ENCODE measurements at places on chromosomes 7 and 10. TPM values are rescaled to one million over a fixed set of nuclear protein-coding genes. Genes with fewer than 3 reads are reported as not detected.

- H3K4me1 ChIP-seq = peaks cover 23% of the 10 kb centered on the region
- H3K4me3 ChIP-seq = peak overlapping the region; percentile 50
- H3K27me3 ChIP-seq = no peaks in the 10 kb centered on the region
- H3K36me3 ChIP-seq = no peaks in the 10 kb centered on the region
- no peak overlapping the region for H3K27ac ChIP-seq
- no peak for DNase-seq
Observed at GRCh38 chr10:11824376-11824775, 1.2 kb downstream of the PROSER2 start.

The FAM25C gene
- not detected for total RNA-seq

- H3K27ac ChIP-seq = peak overlapping the region; percentile 82
- H3K27me3 ChIP-seq = no peaks in the 10 kb centered on the region
- DNase-seq = no peak
- peaks cover 56% of the 10 kb centered on the region for H3K4me1 ChIP-seq
- H3K36me3 ChIP-seq = no peaks in the 10 kb centered on the region
- H3K4me3 ChIP-seq = no peak overlapping the region
Observed at GRCh38 chr7:151754142-151754590, 122.7 kb downstream of the PRKAG2 start.

The CCDC172 gene
- not detected for total RNA-seq

- H3K36me3 ChIP-seq = no peaks in the 10 kb centered on the region
- H3K4me3 ChIP-seq = no peak overlapping the region
- DNase-seq = no peak
Observed at GRCh38 chr7:77674878-77675277, 21.4 kb upstream of the RSBN1L start.

DNA sequence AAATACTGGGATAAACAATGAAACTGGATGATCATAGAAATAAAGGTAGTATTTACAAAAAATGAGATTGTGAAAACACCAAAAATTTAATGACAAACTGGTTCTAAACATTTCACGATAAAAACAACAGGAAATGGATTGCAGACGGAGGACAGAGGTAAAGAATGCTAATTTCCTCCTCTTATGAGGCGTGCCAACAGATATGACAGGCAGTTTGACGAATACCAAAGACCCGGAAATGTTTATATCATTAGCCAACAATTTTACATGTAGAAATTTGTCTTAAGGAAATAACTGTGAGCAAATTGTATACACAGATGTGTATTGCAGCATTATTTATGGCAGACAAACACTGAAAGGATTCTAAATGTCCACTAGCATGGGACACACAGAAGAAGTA is 162.0 kb upstream of the MGMT start:
- no peaks in the 10 kb centered on the region for H3K36me3 ChIP-seq
- no peak for DNase-seq
